ENCODE measurements at places on chromosomes 7 and 10. TPM values are rescaled to one million over a fixed set of nuclear protein-coding genes. Genes with fewer than 3 reads are reported as not detected.

SEMA3E gene
- polyA plus RNA-seq = not detected

PNLIPRP2 gene
- polyA plus RNA-seq = not detected

OR2A7 gene
- polyA plus RNA-seq = 1.1 TPM

PNLIPRP1 gene
- polyA plus RNA-seq = not detected

IGFBP3 gene
- not detected for polyA plus RNA-seq

WDFY4 gene
- 81.0 TPM for polyA plus RNA-seq

LIPM gene
- not detected for polyA plus RNA-seq

FOXI2 gene
- polyA plus RNA-seq = not detected

MYO1G gene
- 84.0 TPM for polyA plus RNA-seq

PNLIPRP3 gene
- polyA plus RNA-seq = not detected

KCP gene
- polyA plus RNA-seq = 0.41 TPM

MSMB gene
- not detected for polyA plus RNA-seq

NODAL gene
- not detected for polyA plus RNA-seq

Data from naive B cell (primary cell).